ENCODE measurements at places on chromosomes 4 and X.

GRCh38 chr4:100898844-100899243 lies 381.0 kb upstream of the EMCN start:
- DNase-seq: no peak

- peak; percentile 95 for DNase-seq
Measured at GRCh38 chr4:78056265-78057129, 626 bp upstream of the FRAS1 start.

DNA sequence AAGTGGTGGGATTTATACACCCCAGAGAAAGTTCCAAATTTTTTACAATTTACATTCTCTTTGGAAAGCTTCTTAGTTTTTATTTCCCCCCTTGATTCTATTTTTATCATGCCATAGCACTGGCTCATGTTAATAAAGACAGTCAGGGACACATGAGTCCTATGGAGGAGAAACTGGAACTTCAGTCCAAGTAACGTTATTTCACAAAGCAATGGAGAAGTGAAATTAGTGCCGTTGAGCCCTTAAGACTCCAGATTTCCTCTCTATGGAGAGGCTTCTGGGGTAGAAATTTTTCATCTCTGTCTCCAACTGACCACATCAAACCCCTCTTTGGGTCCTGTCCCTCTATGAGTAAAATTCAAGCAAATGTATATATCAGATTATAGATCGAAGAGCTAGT lies 12.8 kb upstream of the TASL start:
- DNase-seq: no peak

DNA sequence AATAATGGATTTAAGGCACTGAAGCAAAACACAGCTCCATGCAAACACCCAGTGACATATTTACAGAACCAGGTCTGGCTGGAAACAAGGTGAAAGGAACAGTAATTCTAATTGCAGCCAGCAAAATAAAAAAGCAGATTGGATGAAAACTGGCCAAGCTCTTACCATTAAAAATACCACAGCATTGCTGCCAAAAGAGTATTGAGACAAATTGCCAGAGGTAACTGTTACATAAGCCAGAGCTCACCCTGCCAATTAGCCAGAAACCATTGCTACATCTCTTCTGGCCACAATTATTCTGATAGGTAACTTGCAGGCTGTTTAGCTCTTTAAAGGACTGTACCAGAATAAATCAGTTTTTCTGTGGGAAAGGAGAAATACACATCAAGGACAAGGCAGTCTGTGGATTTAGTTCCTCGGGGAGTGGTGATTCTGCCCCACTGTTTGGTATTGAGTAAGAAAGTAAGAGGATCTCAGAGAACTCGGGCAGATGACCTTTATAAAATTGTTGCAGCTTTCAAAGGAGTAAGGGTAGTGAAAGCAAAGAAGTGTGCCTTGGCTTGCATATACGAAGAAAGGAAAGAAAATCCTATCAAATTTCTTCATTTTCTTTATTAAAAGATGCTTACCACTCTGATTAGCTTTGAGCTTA lies 369.5 kb downstream of the PPP3CA start:
- DNase-seq: no peak

- no peak for DNase-seq
Measured at GRCh38 chr4:173153445-173153844, 15.2 kb upstream of the GALNT7 start.

GRCh38 chr4:101259876-101260275 lies 87.5 kb downstream of the PPP3CA start:
- DNase-seq: no peak

DNA sequence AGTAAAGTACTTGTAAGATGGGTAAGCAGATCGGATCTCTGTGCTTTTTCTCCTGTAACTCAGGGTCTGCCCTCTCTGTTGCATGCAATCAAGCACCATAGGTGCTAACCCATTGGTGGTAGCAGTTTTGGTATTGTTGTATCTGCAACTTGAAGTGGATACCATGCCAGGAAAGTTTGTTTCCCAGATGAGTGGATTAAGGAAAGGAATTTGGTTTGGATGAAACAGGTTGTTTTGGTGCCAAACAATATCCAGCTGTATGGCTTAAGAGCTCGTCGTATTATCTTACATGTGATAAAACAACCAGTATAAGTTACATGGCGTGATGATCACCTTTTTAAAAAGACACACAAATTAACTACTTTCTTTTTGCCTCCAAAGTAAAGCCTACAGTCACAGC lies 280.9 kb upstream of the TENM3 start:
- DNase-seq: no peak

- no peak for DNase-seq
Measured at GRCh38 chrX:69038816-69039215, 126.4 kb downstream of the PJA1 start.

GRCh38 chr4:176540814-176541213 lies 221.0 kb downstream of the SPCS3 start:
- DNase-seq: no peak

DNA sequence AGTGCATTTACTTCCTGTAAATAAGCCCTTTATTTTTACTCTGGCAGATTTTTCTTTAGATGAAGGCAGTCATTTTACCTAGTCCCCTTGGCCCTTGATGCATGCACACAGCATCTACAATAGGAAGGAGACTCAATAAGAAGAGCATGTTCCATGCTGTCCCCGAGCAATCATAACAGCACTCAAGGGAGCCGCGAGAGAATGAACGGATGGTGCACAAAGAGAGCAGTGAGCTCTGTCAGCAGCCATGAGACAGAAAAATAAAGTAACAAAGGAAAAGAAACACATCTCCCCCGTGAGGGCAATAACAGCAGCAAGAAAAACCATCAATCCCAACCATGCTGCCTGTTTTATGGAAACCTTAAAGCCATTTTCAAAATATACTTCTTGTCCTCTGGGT lies 11.9 kb downstream of the SMIM31 start:
- no peak for DNase-seq

DNA sequence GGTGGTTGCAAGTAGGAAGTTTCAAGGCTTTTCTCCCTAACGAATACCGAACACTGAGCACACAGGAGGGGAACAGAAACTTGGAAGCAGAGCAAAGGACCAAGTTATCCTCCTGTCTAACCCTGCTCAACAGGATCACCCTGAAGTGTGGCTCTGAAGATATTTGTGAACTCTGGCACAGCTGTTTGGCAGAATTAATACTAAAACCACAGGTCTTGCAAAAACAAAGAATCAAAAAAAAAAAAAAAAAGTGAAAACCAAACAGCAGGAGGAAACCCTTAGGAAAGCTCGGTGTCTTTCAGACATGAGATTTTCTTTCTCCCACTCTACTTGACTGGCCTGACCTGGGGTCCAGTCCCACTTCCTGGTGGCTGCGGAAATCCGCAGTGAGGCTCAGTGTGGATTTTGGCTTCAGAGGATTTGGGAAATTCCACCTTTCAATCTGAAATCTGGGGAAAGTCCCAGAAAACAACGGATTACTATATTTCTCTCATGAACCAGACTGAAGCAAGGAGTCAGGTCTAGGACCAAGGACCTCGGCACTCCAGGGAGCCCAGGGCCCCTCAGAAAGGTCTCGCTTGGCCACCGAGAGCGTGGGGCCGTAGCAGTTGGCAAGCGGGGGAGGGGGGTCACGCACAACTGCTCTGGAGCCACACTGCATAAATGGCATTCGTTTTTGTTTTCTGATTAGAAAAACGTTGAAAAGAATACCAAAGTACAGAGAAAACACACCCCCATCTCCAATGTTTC lies 867 bp downstream of the TIFA start:
- no peak for DNase-seq

DNA sequence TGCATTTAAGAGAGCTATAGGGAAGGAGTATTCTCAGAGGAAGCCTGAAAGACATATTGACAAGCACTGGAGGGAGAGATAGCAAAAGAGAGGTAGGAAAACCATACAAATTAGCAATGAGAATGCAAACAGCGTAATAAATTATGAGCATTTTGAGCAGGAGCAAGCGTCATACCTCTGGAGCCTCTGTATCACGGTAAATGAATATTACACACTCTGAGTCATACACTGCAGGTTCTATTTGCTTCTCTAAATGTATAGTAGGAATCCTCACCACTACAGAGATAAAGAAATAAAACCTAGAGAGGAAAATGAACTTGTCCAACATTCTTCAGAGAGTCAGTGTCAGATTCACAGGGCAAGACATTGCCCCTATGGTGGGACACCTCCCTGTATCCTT lies 46.4 kb upstream of the GABRE start:
- DNase-seq: no peak

DNA sequence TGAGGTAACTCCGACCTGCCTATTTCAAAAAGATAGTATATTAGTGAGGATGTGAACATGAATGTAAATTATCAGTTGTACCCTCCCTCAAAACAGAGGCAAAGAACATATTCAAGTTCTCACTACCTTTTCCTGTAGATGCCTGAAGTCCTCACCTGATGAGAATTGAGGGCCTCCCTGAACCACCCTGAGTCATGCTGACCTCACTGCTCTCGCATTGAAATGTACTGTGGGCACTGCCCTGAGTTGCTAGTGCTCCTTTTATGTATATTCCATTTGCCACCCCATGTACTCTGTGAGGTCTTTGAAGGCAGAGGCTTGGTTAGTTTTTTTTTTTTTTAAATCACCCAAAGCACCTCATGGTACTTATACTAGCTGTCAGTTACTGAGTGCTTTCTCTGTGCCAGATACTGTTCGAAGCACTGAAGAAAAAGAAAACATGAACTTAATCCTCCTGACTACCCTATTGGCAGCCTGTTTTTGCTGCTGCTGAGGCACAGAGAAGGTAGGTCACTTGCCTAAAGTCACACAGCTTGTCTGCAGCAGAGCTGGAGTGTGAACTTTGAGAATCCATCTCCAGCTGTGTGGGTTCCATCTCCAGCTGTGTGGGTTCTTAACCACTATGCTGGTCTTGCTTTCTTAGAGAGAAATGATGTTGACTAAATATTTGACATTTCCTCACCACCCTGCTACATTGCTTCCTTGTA lies 253.1 kb upstream of the GPC4 start:
- DNase-seq: no peak

DNA sequence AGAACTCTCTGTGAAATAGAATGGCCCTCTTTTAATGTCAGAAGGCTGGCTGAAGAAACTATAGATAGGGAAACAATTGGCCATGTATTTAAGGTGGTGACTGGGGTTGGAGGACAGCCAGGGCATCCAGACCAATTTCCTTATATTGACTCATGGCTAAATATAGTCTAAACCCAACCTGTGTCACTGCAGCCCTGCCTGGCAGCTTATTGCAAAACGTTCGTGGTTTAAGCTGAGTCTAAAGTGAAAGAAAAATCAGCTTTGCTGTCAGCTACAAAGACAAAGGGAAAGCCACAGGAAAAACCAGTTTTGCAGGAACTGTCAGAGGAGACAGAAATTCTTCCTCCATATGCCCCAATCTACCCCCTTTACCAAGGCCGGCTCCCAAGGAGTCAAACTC lies 902.8 kb upstream of the NDST4 start:
- no peak for DNase-seq

GRCh38 chr4:55912249-55912648 lies 36.5 kb upstream of the CEP135 start:
- DNase-seq: no peak

GRCh38 chr4:181897935-181898334 lies 345.3 kb upstream of the TENM3 start:
- no peak for DNase-seq

DNA sequence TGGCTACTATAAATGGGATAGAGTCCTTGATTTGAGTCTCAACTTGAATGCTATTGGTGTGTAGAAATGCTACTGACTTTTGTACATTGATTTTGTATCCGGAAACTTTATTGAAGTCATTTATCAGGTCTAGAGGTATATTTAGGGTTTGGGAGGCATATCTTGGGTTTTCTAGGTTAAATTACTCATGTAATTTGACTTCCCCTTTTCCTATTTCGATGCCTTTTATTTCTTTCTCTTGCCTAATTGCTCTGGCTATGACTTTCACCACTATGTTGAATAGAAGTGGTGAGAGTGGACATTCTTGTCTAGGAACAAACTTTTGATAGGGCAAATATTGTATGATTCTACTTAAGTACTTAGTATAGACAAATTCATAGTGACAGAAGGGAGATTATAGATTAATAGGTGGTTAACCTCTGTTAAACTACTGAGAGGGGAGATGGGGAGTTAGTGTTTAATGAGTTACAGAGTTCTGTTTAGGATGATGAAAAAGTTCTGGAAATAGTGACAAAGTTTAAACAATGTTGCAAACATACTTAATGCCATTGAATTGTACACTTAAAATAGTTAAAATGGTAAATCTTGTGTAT lies 22.8 kb upstream of the HSPA4L start:
- DNase-seq: no peak

DNA sequence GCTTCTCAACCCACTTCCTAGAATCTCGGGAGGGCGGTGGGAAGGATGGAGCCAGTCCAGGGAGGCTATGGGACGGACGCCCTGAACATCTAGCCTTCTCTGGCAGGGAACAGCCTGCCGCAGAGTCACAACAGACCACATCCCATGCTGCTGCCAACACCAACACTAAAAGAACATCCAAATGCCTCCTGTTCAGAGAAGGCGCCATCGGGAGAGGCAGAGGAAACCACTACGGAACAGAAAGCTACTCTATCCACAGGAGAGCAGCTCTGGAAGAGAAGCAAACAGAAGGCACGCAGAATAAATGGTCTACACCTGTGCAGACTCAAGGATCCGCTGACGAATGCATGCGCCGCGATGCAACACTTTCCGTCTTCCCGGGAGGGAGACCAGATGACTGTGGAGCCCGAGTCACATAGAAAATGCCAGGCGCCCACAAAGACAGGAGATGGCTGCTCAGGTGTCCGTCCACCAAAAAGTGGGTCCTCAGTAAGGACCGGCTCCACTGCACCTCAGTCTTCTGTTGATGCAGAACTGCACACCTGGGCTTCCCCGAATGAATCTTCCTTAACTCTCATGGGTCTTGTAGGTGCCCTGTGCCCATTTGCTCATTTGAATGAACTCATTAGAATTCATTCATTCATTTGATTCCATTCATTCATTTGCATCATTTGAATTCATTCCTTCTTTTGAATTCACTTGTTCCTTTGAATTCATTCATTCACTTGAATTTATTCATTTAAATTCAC lies 217.5 kb downstream of the DHRSX start:
- no peak for DNase-seq

GRCh38 chr4:146051728-146052391 lies 113.2 kb upstream of the ZNF827 start:
- no peak for DNase-seq

DNA sequence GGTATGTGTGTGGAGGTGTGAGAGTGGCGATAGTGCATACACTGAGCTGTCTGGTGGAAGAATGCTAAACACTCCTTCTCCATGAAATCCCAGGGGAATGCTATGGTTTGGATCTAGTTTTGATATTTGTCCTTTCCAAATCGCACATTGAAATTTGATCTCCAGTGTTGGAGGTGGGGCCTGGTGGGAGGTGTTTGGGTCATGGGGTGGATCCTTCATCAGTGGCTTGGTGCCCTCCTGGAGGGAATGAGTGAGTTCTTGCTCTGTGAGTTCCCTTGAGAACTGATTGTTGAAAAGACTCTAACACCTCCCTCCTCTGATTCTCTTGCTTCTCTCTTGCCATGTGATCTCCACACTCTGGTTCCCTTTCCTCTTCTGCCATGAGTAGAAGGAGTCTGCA lies 114.1 kb upstream of the HHIP start:
- DNase-seq: no peak

GRCh38 chr4:70531981-70532380 lies 13.6 kb downstream of the AMTN start:
- no peak for DNase-seq
